ENCODE measurements at places on chromosomes 7 and 10.

GRCh38 chr10:67965456-67965855 lies 81.0 kb downstream of the SIRT1 start:
- no peak for DNase-seq

DNA sequence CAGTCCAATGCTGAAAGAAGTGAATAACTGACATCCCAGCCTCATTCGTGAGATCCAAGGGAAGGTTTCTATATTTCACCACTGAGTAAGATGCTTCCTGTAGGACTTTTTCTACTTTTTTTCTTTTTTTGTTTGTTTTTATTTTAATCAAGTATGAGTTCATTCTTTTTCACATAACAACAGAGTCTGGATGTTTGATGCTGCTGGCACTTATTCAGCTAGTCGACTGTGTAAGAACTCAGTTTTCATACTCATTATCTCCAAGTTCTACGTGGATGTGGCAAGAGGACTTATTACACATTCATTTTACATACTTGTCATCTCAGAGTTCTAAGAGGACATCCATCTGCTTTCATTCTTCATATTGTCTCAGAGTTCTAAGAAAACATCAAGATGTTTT lies 86.9 kb downstream of the CPXM2 start:
- DNase-seq: no peak

- peak; percentile 49 for DNase-seq
Observed at GRCh38 chr10:72291019-72291532, 17.4 kb downstream of the DDIT4 start.

- DNase-seq: peak; percentile 74
Observed at GRCh38 chr10:113666682-113667252, 2.9 kb upstream of the NRAP start.

DNA sequence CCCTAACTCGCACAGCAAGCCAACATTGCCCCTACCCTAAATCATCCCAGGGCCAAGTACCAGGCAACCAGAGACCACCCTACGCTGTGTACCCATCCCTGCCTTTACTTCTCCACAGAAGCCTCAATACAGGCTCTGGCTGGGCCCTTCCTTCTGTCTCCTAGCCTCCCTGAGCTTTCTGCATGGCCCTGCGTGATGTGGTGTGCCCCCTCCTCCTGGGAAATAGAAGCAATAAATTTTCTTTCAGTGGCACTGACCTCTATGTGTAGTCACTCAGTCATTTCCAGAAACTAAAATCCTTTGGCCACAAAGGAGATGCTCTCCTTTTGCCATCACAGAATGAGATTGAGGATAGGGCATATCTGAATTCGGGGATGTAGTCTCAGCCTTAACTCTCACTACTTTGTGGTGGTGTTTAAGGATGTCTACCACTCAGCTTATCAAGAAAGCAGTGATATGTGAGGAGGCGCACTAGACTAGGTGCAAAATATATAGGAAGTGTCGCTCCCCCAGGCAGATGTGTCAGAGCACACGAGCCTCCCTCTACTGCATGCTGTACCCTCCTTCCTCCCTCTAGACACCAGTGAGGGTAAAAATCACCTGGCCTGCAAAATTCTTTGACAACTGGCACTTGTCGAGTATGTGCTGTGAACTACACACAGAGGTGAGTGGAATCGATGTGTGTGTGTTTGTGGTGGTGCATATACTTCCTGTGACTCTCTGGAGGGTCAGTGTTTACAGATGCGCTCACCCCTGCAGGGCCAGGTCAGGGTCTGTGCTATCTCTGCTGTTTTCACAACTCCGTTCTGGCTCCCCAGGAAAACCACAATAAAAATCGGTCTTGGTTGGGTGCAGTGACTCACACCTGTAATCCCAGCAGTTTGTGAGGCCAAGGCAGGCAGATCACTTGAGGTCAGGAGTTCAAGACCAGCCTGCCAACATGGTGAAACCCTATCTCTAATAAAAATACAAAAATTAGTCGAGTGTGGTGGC lies 825.9 kb upstream of the IGFBP3 start:
- DNase-seq: no peak

GRCh38 chr10:60913657-60914056 lies 30.3 kb downstream of the RHOBTB1 start:
- no peak for DNase-seq

DNA sequence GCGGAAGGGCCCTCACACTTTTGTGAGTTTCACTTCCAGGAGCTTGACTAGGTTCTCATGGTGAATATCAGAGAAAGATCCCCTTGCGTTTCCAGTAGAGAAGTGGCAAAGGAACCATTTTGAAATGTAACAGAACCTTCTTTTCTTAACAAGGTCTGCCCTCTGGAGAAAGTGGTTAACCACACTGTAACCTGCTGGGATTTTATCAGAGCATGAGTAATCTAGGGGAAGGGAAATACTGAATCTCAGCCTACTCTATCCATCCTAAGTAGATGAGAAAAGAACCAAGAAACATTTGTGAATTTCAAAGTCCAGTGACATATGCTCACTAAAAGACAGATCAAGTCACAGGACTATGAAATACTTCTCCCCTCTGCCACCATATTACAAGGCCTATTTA lies 235.5 kb downstream of the ZEB1 start:
- DNase-seq: peak; percentile 85

DNA sequence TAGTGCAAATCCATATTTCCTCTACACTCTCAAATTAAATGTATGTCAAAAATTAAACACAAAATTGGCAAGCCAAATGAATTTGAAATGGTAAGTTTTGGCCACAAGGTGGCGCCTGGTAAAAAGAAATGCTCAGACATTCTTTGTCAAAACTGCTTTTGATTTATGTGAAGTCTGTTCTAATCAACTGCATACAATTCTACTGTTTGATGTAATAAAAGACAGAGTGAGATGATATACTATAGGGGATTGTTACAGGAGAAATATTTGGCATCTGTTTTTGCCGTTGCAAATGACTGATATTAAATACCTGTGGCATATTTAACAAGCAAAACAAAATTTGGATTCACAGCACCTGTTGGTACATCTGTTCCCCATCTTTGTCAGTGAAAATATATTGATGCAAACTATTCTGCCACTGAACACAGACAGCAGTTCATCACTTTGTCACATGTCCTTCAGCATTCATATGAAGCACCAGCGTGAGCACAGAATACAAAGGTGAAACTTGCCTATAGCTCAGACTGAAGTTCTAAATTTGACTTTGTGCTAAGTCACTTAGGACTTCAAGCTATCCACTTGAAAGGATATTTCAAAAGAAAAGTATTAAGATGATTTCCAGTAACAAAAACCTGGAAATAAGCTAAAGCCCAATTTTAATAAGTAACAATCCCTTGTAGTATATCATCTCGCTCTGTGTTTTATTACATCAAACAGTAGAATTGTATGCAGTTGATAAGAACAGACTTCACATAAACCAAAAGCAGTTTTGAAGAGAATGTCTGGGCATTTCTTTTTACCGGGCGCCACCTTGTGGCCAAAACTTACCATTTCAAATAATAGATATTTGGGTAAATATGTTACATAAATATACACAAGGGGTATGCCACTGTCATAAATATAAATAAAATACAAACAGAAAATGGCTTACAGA lies 10.2 kb upstream of the CH25H start:
- DNase-seq: peak; percentile 42

DNA sequence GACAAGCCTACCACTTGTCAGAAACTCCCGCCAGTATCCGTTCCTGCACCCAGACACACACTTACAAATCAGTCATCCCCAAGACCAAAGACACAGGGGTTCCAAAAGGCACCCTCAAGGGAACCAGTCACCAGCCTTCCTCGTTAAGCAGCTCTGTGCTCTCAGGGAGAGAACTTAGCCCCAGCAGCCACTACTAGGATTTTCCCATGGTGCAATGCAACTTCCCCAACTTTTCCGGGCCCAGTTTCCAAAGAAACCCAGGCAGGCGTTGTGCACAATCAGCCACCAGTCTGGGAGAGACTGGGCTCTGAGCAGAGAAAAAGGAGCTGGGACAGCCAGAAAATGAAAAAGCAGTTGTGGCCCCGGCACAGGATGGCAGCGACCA lies 1.2 kb downstream of the DLG5 start:
- no peak for DNase-seq

DNA sequence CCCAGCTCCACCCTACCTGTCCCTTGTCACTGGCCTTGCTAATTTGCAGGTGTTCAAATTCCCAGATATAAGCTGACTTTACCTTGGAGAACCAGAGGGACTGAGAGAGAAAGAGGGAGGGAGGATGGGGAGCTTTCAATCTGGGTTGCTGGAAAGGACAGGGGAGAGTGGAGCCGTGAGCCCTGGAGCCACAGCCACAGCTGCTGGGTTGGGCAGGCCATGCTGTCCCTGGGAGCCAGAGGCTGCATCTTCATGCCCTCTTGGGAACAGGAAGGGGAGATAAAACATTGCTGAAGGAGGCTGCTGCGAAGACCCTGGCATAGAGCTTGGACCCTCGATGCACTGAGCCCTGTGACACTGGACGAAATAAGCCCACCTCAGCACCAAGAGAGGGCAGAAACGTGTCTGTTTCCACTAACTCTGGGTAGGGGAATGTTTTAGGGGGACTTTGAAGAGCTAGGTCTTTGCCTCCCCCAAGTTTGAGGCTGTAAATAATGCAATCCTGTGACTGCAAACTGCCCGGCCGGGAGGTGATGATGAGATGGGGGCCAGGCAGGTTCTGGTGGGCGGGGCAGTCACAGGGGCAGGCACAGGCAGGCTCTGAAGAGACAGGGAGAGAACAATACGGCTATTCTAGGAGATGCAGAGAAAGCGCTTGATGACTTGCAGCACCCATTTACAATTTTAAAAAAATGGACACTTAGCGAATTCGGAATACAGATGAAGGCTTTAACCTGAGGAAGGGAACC lies 5.8 kb upstream of the JAKMIP3 start:
- no peak for DNase-seq

DNA sequence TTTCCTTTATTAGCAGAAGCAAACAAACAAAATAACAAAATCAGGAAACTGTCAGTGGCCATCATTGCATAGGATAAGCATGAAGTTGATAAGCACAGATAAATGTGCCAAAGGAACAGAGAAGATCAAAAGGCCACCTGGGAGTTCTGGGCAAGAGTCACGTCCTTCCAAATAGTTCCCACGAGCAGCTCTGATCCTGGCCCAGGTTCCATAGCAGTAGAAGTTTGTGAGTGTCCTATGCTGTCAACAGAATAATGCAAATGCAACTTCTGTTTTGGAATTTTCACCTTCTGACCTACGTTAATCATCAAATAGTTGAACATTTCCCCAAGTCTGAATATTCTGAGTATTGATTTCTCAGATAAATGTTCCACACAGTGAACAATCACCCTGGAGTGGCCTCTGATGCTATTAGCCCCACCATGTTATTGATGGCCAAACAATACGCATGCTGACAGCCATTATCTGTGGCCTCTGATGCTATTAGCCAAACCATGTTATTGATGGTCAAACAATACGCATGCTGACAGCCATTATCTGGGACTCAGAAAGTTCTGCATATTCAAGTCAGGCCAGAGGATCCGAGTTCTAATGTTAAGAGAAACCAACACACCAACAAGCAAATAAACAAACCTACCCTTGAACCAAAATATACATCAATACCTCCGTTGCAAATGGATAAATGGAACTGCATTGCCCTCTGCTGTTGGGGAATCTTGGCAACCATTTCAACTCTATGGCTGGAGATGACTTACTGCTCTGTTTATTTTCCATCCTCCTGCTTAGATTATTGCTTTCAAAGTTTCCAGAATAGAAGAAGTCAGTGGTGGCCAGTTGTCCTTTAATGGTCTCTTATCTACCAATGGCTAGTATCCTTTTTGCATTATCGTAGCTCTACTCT lies 63.3 kb downstream of the MRC1 start:
- DNase-seq: peak; percentile 18

DNA sequence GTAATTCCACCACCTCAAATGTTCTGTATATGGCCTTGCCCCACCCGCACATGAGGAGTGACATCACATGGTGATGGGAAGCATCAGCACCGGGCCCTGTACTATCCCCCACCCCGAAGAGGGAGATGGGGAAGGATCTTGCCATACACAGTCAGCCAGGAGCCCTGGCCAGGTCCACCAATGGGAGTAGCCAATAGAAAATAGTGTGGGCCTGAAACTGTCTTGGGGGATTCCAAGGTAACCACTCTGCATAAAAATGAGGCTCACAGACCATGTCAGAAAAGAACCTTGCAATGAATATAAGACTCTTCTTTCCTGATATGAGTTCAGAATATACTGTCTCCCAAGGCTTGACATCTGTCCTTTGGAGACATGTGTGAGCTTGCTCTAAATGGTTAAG lies 51.1 kb downstream of the ADRB1 start:
- no peak for DNase-seq

All from MV-4-11 (cell line).